ENCODE measurements at places on chromosomes 11 and 22. TPM values are rescaled to one million over a fixed set of nuclear protein-coding genes. Genes with fewer than 3 reads are reported as not detected.

PGA5 gene
- not detected for total RNA-seq

TYR gene
- not detected for total RNA-seq

RBFOX2 gene
- 44.8 TPM for total RNA-seq

MS4A15 gene
- not detected for total RNA-seq

CELSR1 gene
- total RNA-seq: 38.7 TPM

DNA sequence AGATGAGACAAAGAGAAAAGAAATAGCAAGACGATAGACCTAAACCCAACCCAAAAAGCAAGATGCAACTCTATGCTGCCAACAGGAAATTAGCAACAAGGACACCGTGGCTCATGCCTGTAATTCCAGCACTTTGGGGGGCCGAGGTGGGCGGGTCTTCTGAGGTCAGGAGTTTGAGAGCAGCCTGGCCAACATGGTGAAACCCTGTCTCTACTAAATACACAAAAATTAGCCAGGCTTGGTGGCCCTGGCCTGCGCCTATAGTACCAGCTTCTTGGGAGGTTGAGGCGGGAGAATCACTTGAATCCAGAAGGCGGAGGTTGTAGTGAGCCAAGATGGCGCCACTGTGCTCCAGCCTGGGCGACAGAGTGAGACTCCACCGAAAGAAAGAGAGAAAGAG, 24.3 kb upstream of the IL10RA start:
- DNase-seq: no peak

- no peak for DNase-seq
Observed at GRCh38 chr11:129894278-129895125, 876 bp downstream of the NFRKB start.

E2F8 gene
- total RNA-seq: 4.8 TPM

- DNase-seq: no peak
Observed at GRCh38 chr11:114057605-114058004, 1.9 kb upstream of the ZBTB16 start.

DNA sequence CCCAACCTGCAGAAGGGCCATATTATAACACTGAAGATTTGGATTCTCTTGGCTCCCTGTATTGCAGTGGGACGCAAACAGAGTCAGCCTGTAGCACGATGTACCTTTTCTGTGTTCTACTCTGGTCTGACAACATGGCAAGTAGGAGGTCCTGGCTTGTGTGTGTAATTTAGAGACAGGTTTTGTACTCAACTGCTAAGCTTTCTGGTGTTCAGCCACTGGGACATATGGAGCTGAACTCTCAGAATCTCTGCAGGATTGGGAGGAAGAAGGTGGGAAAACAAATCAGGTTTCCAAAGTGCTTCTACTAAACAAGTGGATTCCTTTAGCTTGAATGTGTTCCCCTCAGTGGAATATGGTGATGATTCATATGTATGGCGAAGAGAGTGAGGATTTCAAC, 192.5 kb upstream of the MTMR2 start:
- no peak for DNase-seq
